NCI-H748 treated with DMSO at 0.1 percent for 48 hours (cell line): ENCODE measurements at places on chromosomes 3 and 15.
A peak's percentile ranks its signal among the peaks of the same experiment; 100 is the strongest.

GRCh38 chr3:1609416-1609815 is 489.2 kb upstream of the CNTN4 start:
- DNase-seq: peak; percentile 18

DNA sequence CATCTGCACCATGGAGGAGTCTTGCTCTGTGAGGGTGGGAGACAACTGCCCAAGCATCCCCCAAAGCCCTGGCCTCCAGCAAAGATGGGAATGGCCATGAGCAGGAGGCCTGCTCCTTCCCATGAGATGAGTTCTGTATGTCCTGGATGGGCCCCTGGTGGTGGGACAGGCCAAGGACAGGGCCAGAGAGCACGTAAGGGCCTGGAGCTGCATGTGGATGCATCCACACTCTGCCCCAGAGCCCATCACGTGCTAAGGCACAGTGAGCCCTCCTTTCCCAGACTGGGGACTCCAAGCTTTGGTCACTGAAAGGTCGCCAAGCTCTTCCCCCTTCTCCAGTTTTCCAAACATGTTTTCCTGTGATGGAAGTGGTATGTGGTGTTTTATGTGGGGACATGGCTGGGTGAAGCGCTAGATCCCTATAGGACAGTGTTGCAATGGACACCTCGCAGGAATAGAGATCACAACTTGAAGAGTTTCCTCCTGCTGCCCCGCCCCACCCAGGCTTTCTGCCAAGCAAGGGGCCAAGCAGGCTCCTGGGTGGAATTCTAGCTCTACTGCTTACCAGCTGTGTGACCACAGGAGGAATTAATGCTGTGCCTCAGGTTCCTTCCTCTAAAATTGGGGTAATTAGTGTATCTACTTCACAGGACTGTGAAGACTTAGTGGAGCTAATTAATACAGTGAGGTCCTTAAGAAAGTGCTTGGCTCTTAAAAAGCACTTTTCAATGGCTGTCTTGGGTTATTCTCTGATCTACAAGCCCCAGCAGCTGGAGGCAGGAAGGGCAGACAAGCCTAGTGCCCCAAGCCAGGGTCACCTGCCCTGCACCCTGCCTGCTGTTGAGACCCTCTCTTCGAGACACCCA is 106.4 kb upstream of the RPL32 start:
- DNase-seq: no peak

GRCh38 chr3:152834776-152835600 is at the start of gene P2RY1:
Gene P2RY1, plus strand, starts transcription at chr3:152835131. Its CDS starts 652 bp downstream, at chr3:152835783.
- DNase-seq: peak; percentile 21

- no peak for DNase-seq
These were observed 51.9 kb upstream of the PFN2 start for GRCh38 chr3:150022381-150023238.

DNA sequence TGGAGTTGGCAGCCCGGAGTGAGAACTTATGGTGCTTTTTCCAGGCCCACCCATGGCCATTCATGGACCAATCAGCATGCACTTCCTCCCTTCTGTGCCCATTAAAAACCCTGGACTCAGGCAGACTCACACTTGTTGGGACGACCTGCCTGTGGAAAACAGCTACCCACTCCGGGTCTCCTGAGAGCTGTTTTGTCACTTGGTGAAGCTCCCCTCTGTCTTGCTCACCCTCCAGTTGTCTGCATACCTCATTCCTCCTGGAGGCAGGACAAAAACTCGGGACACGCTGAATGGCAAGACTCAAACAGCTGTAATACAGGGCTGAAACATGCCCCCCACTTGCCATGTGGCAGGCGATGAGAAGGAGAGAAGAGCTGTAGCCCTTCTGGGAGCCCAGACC is 35.2 kb downstream of the ROPN1B start:
- no peak for DNase-seq

DNA sequence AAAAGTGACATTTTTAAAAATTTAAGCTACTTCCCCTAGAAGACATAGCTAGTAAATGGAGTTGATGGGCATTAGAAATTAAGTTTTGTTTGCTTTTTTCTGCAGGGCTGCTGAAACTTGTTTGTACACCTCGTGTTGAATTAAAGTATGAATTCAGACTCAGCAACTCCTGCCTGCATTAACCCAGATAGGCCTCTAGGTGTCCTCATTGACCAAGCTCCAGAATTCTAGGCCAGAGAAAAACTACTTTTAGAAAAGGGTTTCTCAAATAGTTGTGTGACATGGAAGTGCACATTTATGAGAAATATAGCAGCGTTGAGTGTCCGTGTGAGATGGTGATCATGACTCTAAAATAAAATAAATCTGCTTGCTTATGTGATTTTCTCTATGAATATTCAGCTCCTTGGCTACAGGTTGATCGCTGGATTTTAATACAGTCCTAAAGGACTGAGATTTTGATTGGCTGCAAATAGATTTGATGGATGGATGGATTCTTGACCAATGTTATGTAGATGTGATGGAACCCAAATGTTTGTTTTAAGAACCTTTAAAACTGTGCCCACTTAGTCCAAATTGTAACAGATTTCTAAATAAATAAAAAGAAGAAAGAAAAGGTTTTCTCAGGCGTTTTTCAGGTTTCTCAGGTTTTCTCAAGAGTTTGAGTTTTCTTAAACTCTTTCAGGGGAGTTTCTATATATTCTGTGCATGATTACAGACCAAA is 39.4 kb upstream of the LMOD3 start:
- peak; percentile 32 for DNase-seq

- no peak for DNase-seq
These were observed 39.0 kb downstream of the PGPEP1L start for GRCh38 chr15:98968576-98968975.

DNA sequence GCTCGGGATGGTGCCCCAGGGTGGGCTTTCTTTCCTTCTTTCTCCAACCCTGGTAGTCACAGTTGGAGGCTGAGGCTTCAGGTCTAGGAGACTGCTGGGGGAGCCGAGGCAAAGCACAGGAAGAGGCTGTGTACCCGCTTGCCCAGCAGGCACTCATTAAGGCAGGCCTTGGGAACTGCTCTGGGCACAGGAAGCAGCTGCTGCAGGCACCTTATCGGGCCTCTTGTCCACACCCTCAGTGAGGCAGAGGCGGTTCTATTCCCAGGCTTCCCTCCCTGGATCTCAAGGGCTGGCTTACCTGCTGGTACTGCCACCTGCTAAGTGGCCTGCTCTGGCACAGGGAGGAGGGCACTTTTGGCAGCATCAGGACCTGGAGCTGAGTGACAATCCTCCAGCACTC is 15.8 kb upstream of the GRM2 start:
- no peak for DNase-seq

DNA sequence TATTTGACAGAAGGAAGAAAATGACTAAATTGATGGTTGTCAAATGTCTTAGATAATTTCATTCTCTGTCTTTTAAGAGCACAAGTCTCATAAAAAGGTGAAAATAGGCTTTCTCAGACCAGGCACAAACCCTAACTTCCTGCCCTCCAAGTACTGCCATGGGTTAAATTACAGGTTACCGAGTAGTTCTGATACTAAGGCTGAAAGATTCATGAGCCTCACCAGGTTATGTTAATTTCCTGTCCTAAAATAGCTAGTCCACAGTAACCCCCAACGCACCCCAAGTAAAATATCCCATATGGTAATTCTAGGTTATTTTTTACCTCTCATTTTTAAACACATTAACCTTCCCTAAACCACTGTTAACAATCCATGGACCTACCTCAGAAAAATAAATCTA is 42.0 kb downstream of the GSK3B start:
- no peak for DNase-seq

DNA sequence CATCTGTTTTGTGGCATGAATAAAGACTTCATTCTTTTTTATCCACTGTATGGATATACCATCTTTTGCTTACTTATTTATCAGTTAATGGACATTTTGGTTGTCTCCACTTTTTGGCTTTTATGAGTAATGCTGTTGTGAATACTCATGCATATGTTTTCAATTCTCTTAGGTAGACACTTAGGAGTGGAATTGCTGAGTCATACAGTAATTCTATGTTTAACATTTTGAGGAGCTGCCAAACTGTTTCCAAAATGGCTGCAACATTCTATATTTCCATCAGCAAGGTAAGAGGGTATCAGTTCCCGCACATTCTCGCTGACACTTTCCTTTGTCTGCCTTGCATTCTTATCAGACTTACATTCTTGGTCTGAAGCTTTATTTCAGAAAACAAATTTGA is 191.1 kb downstream of the WNT5A start:
- DNase-seq: no peak

- no peak for DNase-seq
These were observed 656.7 kb upstream of the CCDC54 start for GRCh38 chr3:106720510-106720909.

DNA sequence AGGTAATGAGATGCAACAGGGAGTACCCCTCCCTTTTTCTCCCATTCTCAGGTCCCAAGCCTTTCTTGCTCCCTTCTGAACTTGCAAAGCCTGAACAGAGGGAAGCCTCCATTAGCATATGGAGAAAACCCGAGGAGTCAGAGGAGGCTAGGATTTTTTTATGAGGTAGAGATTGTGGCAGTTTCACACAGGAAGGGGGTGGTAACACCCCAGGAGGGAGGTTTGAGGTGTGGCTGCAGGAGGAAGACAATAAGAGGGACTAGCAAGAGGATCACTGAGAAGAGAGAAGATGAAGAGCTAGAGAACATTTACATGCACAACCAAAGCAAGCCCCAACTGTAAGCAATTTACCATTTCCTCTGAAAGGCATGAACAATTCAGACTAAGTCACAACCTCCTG is 322.7 kb downstream of the SV2B start:
- no peak for DNase-seq

DNA sequence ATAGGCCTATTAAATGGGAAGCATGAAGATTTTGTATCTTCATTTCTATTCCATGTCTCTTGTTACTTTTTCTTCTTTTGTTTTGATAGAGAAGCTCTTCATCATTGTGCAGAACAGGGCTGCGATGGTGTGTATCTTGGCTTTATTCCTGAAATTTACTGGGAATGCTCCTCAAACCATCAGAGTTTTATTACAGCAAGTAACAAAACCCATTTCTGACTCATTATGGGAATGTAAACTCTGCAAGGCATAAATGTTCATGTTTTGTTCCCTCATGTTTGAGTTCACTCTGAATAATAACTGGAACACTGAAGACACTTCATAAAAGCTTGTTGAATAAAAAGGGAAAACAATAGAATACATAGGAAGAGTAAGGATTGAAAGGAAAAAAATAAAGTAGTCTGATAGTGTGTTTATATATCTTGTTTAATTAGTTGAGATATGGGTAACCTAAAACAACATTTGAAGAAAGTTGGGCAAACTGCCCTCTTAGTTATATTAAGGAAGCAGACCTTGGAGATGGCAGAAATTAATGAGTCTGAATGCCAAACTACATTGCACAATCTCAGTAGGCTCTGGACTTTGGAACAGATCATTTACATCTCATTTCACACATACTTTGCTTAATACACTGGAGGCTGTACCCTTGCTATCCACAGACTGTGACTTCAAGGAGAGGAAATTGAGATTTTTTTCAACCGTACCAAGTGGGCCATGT is 521.5 kb downstream of the GRM7 start:
- DNase-seq: no peak

GRCh38 chr3:194584320-194584776 is 48.9 kb downstream of the TMEM44 start:
- no peak for DNase-seq
